ENCODE measurements at places on chromosomes 11 and 22.

DNA sequence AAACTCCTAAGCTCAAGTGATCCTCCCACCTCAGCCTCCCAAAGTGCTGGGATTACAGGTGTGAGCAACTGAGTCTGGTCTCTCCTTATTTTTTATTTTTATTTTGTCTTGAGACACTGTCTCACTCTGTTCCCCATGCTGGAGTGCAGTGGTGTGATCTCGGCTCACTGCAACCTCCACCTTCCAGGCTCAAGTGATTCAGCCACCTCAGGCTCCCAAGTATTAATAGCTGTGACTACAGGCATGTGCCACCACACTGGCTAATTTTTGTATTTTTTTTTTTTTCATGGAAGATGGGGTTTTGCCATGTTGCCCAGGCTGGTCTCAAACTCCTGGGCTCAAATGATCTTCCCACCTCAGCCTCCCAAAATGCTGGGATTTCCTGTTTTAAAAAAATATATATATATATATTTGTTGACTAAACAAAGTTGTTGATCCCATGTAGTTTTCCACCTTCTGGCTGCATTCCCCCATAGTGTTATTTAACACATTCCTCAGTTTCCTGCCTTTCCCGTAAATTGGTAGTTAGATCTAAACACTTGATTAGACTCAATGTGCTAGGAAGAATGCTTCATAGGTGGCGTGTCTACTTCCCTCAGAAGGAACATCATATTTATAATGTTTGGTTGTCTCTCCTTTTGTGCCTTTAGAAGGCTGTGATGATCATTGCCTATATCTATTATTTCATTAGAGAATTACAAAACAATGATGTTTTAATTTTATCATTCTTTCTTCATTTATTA lies 38.8 kb downstream of the LRRC32 start:
- DNase-seq: no peak

DNA sequence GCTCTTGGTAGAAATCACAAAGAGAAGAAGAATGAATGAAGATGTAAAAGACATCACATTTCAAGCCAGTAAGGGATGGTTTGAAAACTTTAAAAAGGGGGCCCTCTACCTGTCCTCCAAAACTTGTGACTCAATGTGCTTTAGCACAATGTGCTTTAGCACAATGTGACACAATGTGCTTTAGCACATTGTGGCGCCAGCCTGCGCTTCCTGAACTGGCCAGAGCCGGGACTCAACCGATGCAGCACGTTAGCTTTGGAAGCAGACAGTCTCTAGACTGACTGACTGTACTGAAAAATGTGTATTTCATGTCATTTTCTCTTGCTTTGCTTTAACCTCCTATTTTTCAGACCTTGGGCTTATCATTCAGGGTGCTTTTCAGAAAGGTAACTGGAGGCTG lies 63.5 kb downstream of the FAM83F start:
- DNase-seq: no peak

DNA sequence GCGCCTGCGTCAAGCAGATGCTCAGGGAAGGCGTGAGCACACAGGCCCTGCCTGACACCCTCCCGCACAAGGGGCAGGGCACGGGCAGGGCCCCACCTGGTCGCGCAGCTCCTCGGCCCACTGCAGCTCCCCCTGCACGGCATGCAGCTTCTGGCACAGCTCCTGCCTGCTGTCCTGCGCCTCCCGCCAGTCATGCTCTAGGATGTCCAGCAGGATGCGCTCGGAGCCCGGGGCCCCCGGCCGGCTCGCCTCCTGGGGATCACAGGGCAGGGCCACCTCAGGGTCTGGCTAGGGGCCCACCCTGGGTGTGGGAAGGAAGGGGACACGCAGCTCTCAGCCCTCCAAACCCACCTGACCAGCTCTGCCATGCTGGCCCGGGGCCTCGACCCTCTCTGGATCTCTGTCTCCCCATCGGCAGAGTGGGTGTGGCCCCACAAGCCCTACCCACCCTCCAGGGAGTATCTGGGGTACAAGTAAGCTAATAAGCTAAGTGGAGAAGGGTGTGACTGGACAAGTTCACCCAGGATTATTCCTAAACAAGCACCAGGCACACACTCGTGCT lies 10.7 kb downstream of the CARD10 start:
- no peak for DNase-seq

DNA sequence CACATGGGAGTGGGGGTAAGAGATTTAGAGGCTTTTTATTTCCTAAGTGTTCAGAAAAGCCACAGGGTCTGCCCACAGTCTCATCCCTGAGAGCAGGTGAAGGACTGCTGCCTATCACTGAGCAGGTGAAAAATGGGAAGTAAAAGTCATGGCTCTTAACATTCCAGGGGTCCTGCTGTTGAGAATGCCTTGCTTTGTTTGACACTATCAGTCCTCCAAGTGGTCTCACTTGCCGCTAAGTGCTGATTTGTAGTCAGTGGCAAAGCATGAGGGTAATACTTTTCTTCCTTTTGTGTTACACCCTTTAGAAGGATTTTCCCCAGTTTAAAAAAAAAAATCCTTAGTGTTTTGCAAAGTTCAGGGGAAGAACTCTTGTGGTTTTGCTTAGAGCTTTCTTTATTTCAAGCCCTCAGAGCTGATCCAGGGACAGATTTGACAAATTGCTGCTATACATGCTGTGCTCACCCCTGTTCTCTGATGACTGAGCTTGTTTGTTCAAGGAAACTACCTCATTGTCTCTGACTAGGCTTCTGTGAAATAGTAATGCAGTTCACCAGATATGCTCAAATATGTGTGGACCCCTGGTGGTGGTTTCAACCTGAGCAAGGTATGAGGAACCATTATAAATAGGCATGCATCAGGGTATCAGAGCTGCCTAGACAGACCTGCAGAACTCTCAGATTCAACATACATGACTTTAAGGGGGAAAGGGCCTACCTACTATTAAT lies 141.0 kb downstream of the ARHGAP42 start:
- DNase-seq: no peak

GRCh38 chr11:117941163-117941707 lies 12.0 kb upstream of the TMPRSS13 start:
- no peak for DNase-seq

GRCh38 chr11:1153951-1154493 lies 3.7 kb upstream of the MUC5AC start:
- DNase-seq: no peak

DNA sequence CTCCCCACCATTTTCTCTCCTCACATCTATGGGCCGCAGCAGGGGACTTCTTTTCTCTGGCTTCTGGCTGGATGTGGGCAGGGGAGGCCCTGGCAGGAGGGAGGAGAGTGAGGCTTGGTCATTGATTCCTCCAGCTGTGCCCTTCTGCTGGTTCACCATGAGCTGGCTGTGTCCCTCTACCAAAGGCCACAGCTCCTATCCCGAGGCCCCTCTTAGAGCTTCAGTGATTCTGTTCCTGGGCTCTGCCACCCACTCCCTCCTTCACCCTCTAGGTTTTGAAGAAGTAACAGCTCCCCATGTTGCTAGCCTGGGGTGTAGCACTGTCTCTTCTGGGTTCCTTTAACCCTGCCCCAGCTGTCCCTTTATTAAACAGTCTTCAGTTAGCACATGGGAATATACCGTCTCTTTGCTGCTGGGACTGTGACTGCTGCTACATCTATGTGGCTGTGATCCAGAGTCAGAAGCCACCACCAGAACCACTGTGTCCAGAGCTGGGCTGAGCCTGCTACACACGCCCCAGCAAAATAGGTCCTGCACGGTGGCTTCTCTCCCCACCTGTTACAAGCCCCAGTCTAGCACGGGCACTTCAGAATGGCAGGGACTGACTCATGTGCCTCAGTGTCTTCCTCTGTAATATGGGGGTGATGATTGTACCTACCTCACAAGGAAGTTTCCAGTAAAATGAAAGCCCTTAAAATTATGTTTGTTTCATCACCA lies 578 bp upstream of the PARVG start:
- no peak for DNase-seq

GRCh38 chr22:44107340-44107739 lies 73.4 kb upstream of the PARVG start:
- DNase-seq: no peak

DNA sequence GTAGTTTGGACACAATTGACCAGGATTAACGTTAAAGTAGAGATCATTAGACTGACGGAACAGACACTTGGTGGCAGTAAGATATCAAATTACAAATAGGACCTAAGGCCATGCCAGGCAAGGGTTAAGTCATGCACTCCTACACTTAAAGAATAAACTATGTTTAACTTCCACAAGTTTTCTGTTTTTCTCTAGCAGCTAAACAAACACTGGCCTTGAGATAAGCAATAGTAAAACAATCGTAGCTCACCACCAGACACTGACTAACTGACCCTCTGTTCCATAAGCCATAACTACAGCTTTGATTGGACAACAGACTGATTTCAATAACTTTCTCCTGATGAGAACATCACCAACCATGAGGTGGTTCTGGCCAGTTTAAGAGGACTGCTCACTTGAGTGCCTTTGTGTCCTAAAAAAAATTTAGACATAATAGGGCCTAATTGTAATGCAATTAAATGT lies 2.0 kb upstream of the CEP126 start:
- no peak for DNase-seq

- DNase-seq: no peak
Observed at GRCh38 chr11:57588046-57588710, 9.3 kb upstream of the SERPING1 start.

GRCh38 chr11:118921929-118922744 lies 3.6 kb downstream of the BCL9L start:
- no peak for DNase-seq

GRCh38 chr11:112837162-112837826 lies 123.9 kb upstream of the NCAM1 start:
- DNase-seq: no peak

DNA sequence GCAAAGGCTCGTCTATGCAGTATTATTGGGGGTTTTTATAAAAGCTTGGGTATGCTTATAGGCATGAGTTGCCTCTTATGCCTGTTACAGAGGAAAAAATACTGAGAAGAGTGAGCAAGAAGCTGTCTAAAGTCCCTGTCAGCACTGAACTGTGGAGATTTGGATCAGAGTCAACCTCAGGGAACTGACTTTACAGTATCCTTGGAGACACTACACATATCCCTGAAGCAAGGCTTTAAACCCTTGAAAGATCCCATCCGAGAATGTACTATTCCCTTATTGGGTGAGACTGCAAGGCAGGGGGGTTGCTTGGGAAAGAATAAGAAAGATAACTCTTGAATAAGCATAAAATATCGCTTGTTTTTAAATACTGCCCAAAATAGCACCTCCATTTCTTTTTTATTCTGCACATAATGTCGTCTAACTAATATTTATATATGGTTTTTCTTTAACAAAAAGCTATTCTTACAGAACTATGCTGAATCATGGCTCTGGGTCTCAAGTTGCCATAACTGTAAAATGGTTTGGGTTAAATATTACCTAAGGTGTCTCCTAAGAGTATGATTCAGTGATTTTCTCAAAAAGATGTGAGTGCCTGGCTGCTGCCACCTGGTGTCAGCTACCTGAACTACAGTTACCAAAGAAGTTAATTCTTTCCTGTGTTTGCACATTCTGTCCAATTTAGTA lies 1062.8 kb downstream of the DLG2 start:
- DNase-seq: no peak

DNA sequence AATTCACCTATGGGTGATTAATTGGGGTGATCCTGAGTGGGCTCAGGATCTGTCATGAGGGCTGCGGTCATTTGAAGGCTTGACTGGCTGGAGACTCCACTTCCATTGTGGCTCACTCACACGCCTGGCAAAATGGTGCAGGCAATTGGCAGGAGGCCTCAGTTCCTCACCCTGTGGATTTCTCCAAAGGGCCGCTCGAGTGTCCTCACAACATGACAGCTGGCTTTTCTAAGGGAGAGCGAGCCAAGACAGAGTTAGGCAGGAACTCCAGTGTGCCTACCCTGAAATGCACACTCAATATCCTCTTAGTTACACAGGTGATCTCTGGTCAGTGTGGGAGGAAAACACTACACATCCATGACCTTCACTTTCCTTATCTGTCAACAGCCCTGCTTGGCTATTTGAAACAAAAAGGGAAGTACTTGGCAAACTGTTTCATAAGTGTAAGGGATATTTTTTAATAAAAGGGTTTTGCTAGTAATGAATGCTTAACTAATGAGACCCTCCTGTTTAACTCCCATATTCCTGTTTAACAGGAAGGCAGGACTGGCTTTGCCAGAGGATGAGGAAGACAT lies 25.7 kb downstream of the OSBP2 start:
- DNase-seq: no peak

GRCh38 chr22:35098921-35099320 lies 33.0 kb downstream of the ISX start:
- DNase-seq: no peak

DNA sequence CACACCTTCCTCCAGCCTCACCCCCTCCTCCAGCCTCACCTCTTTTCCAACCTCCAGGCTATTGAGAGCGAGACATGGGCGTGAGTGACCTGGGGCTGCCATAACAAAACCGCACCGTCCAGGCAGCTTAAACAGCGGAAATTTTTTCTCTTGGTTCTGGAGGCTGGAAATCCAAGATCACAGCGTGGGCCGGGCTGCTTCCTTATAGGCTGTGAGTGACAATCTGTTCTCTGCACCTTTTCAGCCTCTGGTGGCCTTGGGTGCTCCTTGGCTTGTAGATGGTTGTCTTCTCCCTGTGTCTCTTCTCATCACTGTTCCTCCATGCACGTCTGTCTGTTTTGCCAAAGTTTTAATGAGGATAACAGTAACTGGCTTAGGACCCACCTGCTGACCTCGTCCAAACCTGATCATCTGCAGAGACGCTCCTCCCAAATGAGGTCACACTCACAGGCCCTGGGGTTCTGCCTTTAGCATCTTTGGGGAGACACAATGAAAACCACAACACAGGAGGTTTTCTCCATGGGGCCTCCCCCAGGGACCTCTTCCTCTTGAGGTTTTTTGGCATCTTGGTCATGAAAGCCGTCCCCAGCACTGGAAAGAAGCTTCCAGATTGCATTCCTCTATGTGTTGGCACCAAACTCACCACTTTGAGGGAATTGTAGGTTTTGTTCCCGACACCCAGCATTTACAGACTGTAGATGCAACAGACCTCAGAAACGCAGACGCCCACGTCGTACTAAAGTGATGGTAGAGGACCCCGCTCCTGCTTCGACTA lies 878.1 kb downstream of the BRD1 start:
- DNase-seq: no peak

- DNase-seq: no peak
Observed at GRCh38 chr11:70703141-70704064, 305.1 kb downstream of the CTTN start.

GRCh38 chr11:44939673-44940395 lies 10.8 kb downstream of the TP53I11 start:
- no peak for DNase-seq

DNA sequence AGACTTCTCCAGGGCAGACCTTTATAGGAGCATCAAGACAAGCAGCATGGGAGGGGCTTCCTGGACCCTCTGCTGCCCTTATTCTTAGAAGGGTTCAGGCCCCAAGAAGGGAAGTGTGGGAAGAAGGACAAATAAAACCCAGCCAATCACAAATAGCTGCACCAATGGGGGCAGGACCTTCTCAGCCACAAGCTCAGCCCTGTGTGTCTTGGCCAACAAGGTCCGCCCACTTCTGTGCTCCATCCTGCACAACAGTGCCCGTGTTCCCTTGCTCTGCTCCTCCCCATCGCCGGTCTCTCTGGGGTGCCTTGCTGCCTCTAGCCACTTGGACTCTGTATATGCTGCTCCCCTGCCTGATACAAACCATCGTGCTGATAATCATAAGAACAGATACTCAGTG lies 86.1 kb downstream of the NAT10 start:
- DNase-seq: no peak
